ENCODE measurements at places on chromosomes 11 and 22.

- peak; percentile 57 for DNase-seq
Measured at GRCh38 chr11:114738954-114739353, 60.6 kb downstream of the NXPE2 start.

DNA sequence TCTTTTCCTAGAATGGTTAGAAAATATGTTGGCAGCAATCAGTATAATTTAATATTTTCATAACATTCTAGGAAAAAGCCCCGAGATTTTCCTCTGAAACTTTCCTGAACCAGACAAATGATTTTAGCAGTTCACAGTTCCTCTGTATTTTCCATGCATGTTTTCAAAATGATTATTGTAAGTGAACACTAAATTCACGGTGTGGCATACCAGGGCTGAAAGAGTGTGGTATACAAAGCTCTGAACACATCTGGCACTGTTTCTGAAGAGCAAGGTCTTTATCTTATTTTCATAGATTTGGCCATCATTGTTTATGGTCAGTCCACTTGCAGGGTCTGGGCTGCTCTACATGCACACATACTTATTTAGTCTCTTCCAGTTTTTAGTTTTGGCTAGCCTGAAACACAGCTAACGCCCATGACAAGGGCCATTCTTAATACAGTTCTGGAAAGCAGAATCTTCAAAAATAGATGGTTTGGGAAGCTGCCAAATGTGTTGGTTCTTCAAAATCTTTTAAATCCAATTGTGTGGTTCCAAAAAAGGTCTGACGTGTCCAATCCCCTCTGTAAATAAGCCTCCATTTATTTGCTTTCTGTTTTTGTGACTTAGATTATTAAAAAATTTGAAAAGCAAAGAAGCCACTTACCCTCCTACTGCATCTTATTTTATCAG, 7.9 kb upstream of the GAB2 start:
- no peak for DNase-seq

GRCh38 chr11:134749040-134749839, 337.2 kb upstream of the B3GAT1 start:
- no peak for DNase-seq

DNA sequence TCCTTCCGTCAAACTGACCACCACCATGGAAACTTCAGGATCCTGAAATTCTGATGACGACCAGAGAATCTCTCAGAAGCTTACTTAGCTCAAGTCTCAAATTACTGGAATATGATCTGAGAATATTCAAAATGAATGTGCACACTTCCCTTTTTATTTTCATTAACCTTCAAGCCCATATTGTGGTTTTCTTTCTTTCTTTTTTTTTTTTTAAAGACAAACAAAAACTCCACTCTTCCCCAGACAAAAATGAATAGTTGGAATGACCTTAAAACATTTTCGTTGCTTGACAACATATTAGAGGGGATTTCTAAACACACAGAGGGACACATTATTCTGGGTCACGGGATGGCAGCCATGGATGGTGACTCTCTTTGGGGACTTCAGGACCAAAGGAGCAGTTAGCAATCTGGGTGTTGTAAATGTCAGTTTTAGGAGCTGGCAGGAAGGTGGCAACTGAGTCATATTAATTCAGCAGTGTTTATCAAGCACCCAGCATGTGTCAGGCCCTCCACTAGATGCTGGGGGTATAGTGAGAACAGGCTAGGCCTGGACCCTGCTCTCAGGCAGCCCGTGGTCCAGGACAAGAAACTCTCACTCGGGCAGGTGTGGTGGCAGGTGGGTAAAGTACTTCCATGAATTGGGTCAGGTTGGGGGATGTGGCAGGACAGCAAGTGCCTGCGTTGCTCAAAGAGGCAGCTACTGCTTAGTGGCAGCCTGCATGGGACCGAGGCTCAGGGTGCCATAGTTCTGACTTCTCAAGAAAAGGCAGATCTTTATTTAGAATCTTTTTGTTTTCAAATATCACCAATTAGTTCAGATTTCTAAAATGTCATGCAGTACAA, 126.1 kb downstream of the HIPK3 start:
- no peak for DNase-seq

DNA sequence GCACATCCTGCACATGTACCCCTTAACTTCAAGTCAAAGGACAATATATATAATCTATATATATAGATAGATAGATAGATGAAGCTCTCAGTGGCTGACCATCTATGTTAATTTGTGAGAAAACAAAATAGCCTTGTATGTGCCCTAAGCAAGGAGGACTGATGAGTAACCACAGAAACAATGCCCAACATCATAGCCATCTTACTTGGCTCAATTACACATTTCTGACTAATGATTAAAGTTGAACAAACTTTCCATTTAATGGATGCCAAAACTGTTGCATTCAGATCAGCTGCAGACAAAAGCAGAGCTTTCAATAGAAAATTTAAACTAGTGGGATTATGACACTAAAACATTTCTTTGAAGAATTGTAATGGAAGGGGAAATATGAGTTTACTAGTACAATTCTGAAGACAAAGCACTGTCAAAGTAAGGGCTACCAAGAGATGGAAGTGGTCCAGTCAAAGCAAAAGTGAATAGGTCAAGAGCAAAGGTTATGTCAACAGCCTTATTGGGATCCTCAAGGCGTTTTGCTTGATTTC, 1188.2 kb upstream of the RAG2 start:
- no peak for DNase-seq

- no peak for DNase-seq
Measured at GRCh38 chr11:3069425-3069824, 12.2 kb upstream of the CARS1 start.

GRCh38 chr11:71395774-71396173, 52.4 kb downstream of the DHCR7 start:
- DNase-seq, result no peak

DNA sequence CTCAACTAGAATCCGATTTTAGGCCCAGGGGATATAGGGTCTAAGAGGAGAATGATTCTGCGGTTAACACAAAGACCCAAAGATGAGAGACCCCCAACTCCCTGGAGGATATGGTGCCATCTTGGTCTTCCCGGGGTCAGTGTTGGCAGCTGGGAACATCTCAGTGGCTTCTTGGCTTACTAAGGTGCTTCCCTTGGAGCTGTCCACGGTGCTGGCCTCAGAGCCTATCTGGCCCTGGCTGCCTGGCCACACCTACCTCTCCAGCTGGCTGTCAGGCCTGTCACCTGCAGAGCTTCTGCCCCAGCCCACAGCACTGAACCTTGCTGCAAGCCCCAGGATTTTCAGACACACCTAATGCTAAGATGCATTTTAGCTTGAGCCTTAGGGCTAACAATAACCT, 70.7 kb upstream of the THY1 start:
- DNase-seq, result peak; percentile 46

DNA sequence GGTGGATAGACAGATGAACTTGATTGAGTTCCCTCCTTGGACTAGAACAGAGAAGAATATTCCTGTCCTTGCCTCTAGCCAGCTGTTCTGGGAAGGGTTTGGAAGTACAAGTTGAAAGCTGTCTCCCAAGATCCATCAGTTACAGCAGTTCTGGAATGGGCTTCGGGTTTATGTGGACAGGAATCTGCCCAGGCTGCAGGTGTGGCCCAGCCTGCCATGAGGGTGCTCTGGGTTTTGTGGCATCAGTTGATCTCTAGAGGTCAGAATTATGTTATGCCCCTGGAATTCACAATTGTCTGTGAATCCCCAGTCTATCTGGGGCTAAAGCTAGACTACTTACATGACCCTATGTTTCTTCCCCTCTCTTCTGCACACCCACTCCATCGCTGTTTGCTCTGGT, 4.9 kb upstream of the MICAL2 start:
- no peak for DNase-seq

- DNase-seq, result no peak
Measured at GRCh38 chr11:126391970-126392632, 36.6 kb downstream of the ST3GAL4 start.

DNA sequence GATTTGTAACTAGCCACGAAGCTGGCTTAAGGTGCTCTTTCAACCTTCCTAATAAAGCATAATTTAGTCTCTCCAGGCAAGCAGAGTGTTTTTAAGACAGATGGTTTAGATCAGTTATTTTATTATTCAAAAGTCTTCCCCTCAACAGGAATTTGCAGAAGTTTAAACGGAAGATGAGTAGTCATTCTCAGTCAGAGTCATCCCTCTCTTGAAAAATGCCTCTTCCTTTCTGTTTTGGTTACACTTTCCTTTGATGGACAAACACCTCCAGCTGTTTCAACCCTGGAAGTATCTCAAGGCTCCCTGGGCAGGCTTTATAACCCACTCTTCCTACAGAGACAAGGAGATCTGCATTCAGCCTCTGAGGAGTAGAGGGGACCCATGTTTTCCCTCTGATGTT, 60.3 kb upstream of the POU2AF2 start:
- DNase-seq, result no peak

DNA sequence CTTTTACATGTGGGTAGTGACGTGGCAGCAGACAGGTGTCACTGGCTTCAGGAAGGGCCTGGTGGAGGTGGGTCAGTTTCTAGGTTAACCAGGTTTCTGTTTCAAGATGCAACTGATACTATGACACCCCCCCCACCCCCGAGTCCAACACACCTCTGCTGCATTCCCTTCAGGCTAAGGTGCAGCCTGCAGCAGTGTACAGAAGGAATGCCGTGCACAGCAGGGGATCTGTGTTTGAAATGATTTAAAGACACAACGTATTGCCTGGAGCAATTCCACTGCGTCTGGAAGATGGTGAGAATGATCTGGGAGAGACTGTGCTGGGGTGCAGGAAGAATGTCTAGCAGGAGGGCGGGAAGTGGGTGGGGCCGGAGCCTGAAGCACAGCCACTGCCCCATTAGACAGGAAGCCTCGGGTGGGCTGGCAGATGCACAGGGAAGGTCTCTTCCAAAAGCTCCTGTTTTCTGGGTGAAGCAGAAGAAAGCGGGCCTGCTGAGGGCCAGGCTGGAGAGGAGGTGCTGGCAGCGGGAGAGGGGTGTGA, 11.9 kb upstream of the TESMIN start:
- no peak for DNase-seq

- no peak for DNase-seq
Measured at GRCh38 chr22:35590634-35591295, 26.4 kb downstream of the MB start.

- peak; percentile 65 for DNase-seq
Measured at GRCh38 chr11:102451681-102452460, 694 bp downstream of the TMEM123 start.

DNA sequence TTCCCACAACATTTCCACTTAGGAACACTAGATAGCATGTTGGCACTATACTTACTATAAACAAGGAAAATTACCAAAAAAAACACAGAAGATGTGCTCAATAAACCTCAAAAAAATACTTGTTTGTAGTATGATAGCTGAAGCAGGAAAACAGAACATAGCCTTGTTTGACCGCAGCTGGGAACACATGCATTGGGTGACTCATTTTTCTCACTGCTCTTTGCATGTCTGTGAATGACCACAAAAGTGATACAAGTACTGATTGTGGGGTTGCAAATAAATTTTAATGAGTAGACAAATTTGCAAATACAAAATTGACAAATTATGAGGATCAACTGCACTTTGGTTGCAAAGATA, 22.8 kb upstream of the GUCY1A2 start:
- DNase-seq, result no peak

GRCh38 chr11:101914341-101914737, 471 bp upstream of the CEP126 start:
- no peak for DNase-seq

- no peak for DNase-seq
Measured at GRCh38 chr22:17303840-17304779, 65.2 kb upstream of the CECR2 start.

GRCh38 chr11:8023831-8024555, 36.9 kb downstream of the EIF3F start:
- DNase-seq, result no peak

DNA sequence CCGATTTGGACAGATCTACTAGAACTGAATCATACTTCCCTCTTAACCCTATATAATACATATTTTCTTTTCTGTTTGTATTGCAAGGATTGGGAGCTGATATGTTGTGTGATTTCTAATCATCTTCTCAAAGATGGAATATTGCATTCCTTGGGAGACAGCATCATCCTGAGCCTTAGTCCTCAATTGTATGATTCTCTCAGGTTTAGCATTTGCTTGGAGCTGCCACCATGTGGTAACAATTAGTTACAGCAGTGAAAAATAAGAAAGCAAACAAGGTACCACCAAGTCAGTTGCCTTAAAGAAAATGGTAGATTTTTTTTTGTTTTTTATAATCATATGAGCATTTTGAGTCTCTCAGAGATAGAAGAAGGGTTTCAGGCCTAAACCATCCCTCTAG, 11.9 kb downstream of the SNX19 start:
- no peak for DNase-seq

DNA sequence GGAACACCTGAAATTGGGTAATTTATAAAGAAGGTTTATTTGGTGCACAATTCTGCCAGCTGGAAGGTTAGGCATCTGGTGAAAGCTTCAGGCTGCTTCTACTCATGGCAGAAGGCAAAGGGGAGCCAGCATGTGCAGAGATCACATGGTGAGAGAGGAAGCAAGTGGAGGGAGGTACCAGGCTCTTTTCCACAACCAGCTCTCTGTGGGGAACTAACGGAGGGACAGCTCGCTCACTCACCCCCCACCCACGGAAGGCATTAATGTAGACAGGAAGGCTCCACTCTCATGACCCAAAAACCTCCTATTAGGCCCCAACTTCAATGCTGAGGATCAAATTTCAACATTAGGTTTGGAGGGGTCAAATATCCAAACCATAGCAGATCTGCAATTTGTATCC, 75.6 kb upstream of the ARHGAP32 start:
- DNase-seq, result no peak

GRCh38 chr11:72375241-72375960, 58.9 kb downstream of the CLPB start:
- DNase-seq, result no peak

DNA sequence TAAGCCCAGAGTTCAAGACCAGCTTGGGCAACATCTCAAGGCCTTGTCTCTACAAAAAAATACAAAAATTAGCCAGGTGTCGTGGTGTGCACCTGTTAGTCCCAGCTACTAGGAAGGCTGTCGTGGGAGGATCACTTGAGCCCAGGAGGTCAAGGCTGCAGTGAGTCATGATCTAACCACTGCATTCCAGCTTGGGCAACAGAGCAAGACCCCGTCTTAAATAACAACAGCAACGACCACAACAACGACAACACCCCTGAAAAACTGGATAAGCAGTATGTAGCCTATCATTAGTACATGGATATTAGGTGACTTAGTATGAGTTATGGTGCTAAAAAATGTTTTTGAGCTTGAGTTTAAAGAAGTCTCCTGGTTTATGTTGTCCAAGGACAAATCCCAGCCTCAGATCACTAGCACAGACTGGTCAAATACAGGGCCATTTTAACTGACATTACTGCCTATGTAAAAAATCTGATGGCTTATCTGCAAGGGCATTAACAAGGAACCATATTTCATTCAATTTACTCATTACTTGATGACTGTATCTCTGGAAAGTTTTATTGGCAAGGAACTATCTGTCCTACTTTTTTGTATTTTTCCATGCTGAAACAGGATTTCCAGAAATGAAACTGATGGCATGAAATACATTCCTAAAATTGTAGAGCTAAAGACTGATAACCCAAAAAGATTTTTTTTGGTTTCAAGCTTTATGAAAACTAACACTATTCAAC, 23.4 kb downstream of the C2CD3 start:
- no peak for DNase-seq
